Ureter (tissue), 1 donor: ENCODE measurements at places on chromosomes 5 and 9. TPM values are rescaled to one million over a fixed set of nuclear protein-coding genes. Genes with fewer than 3 reads are reported as not detected.

- DNase-seq, result no peak
Measured at GRCh38 chr5:78056901-78057514, 237.5 kb downstream of the AP3B1 start.

DNA sequence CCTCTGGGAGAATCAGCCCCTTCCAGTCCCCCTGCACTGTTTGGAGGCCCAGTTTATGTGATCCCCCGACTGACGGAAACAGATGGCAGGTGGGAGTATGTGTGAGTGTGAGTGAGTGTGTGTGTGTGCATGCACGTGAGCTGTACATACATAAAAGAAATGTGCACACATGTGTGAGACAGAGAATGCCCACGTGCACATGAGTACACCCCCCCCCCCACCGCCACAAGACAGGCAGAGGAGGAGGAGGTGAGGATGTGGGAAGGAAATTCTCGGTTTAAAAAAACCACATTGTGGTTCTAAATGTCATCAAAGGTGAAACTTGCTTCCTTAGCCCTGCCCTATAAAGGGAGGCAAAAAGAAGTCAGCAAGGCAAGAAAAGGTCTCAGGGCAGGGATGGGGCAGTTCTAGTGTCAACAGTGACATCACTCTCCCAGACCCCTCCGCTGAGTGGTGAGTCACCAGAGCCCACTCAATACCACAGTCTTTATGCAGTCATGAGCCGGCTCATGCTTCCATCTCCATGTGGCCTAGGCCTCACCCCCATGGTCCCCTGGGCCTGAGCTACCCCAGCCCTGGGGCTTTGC, 79.2 kb upstream of the HSPA9 start:
- no peak for DNase-seq

GRCh38 chr9:114678795-114679194, 3.2 kb downstream of the TEX48 start:
- no peak for DNase-seq

DNA sequence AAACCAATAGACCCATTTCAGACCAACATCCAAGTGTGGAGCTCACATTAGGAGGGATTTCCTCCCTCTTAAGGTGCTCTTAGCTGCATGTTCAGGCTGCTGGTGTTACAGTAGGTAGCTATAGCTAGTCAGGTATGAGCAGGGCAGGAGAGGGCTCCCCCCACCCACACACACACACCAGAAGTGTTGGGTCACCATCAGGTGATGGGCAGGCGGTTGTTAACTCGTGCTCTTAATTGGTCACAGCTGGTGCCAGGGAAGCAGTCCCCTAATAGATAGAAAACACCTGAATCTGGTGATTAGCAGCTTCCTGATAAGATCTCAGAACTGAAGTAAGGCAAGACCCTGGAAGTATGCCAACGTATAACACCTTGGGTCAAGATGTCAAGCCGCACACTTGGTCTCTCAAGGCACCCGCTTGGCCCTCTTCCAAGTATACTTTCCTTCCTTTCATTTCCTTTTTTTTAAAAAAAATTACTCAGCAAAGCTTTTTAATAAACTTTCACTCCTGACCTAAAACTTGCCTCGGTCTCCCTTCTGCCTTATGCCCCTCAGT, 532.4 kb downstream of the DNAH5 start:
- DNase-seq, result no peak

DNA sequence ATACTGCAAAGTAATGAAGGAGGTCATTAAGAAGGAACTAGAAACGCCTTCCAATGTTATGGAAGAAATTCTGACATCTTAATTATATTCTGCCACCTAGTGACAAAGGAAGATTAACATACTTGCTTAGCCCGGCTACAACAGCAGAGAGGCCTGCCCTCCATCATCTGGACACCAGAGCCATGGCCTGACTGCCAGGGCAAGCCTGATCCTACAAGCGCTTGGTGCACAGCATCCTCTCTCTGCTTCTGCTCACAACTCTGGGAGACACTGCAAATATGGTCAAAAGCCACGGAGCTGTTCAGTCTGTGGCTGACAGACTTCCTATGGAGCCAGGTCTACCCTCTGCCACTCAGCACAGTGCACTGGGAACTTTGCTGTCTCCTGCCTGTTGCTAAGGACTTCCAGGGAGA, 87.3 kb upstream of the SLC44A1 start:
- DNase-seq, result peak; percentile 51

DNA sequence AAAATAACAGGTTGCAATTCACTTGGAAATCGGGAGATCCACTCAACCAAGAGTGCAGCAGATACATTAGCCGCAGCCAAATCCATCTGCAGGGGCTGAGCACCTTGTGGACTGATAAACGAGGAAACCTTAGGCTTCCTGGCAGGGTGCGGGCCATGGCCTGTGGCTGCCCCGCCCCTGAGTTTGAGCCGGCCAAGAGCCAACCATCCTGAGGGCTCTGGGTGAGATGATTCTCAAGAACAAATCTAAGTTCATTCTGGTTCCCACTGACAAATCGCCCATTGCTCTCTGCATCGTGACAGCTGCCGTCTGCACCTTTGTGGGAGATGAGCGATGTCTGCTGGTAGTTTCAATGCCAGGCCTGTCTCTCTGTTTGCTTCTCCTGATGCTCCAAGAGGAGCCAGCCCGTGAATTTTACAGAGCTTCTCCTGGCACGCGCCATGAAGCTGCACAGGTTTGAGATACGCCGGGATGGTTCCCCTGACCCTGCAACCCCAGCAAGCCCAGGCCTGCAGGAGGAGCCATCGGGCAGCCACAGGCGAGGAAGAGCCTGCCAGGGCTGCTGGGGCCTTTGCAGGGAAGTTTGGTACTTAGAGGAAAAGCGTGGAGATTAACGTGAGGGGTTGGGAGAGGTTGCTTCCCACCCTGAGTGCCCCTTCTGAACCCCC, 154.0 kb downstream of the OLFM1 start:
- no peak for DNase-seq

DNA sequence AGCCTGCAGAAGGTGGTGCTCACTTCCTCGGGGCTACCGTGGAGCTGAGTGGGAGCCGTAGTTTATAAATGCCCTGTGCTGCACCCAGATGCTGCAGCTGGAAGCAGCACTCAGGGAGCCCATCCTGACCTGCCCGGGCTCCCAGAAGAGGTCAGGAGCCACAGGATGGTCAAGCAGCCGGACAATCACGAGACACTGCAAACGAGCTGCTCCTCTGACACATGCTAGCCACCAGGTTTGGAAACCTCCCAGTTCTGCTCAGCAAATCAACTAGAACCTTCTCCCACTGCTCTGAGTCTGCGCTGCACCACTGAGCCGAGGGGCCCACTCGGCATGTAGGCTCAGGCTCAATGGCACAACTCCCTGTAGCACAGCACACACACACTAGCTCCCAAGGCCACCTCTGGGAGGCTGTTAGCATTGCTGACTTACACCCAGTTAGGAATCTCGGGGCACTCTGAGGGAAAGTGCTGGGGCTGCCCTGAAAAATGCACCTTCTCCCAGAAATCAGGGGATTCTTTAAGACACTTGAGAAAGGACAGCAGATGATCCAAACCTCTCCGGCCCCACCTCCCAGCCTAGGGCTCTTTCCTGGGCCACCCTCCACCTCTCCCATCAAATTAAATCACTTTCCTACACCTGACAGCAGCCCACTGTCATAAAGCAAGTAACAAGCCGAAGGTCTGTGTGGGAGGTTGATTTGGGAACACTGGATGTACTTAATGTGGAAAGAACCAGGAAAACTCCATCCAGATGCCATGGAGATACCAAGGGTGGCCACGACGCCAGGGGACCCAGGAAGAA, 59.1 kb downstream of the PSMB7 start:
- DNase-seq, result no peak

DNA sequence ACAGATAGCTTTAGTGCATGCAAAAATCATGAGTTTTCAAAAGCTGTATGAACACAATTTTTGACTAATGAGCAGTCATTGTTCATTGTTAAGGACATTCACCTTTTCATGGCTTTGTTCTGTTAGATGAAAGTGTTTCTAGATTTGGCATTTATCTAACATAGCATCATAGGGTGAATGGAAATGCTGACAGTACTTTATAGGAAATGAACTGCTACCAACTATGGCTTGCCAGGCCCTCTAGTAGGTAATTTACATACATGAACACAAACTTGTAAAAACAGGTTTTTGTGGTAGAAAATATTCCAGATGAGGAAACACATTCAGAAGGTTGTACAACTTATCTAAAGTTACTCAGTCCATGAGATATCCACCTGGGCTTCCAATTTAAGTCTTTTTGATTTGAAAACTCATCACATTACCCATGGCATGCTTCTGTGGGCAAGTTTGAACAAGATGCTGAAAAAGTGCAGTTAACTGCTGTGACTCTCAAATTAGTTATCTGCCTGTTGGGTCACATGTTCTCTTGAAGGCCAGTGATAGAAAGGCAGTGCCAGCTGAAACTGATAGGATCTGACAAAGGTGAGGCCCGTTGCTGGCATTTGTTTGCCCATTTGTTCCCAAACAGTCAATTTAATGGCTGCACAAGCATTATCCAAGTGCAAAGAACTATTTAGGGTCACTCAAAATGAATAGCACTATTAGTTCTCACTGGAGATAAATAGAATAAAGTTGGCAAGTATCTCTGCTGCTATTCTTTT, 399.1 kb downstream of the MAN2A1 start:
- DNase-seq, result no peak

DNA sequence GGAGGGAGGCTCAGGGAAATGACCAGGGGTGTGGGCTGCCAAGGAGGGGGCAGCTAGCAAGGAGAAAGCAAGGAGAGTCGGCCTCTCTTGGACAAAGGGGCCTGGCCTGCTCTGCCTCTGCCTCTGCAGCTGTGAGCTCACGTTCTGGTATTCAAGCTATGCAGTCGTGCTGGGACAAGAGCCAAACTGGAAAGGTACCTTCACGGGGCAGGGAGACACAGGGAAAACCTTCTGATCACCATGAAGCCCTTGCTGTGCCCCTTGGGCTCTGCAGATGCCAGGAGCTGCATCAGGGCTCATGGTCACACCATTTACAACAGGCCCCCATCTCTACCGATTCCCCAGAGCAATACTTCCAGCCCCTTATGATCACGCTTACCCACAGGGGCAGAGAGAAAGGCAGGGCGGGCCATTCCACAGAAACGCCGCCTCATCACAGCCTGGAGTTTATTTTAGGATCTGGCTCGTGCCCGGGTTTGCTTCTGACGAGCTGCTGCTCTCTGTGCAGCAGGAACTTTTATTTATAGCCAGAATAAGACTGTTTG, 63.2 kb downstream of the PRRT1B start:
- DNase-seq, result peak; percentile 77

DNA sequence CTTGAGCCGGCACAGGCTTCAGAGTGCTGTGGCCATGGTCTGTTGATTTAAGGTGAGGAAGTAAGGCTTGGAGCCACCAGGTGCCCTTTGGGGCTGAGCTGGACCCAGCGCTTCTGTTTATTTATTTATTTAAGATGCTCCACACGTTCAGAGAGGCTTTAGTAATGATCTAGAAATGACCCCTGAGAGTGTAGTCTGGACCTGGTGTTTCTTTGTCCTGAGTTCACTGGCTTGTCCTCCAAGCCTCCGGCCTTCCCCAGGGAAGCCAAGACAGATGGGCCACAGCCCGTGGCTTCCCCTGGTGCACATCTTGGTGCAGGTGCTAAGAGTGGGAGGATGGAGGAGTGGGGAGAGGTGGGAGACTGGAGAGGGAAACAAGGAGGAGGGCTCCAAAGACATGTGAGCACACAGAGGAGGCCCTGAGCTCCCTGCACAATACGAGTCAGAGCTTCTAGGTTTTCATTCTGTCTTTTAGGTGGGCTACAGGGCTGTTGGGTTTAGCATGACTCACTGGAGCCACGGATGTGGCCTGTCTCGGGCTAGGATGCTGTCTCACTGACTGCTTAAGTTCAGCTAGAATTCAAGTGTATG, 56.9 kb downstream of the AHRR start:
- DNase-seq, result peak; percentile 32

GRCh38 chr5:72651109-72651508, 143.9 kb upstream of the ZNF366 start:
- DNase-seq, result no peak

GRCh38 chr5:93621327-93621798, 38.3 kb downstream of the NR2F1 start:
- DNase-seq, result peak; percentile 78

- DNase-seq, result no peak
Measured at GRCh38 chr5:69292306-69292705, 40.3 kb downstream of the CCDC125 start.

- DNase-seq, result no peak
Measured at GRCh38 chr5:95284572-95285408, at the start of gene MCTP1. Gene MCTP1 (minus strand): TSS chr5:95285094.

GRCh38 chr9:96141666-96142065, 160.3 kb downstream of the HSD17B3 start:
- DNase-seq, result no peak

- no peak for DNase-seq
Measured at GRCh38 chr9:75289332-75289731, 201.0 kb downstream of the OSTF1 start.

DNA sequence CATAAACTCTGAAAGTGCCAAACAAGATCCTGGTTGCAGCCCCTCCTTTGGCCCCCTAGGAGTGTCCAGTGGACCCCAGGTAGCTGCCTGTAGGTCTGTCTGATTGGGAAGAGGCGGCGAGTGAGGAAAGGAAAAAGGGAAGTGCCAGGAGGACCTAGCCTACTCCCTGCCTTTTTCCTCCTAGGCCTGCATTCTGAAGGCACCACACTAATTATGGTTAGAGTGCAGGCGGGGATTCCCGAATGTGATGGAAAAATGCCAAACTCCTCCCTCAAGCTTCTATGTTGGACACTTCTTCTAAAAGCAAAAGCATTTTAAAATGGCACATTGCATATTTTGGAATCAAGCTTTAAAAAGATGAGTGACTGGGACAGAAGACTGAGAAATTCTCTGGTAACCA, 83.2 kb upstream of the SMIM15 start:
- no peak for DNase-seq

DNA sequence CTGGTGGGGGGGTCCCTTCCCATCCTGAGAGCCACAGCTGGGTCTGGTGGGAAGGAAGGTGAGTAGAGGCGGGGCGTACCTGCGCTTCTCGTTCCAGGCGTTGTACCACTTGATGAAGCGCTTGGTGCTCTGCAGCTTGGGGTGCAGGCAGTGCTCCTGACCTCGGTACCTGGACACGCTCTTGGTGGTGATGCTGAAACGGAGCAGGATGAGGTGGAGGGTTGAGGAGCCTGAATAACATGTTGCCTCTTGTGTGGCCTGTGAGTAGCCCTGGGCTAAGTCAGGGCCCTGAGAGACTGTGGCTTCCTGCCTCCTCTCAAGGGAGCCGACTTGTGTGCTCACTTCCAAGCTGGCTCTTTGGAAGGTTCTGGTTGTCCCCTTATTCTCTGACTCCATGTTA, 4.3 kb downstream of the CXCL14 start:
- no peak for DNase-seq

- no peak for DNase-seq
Measured at GRCh38 chr5:36611520-36612274, 5.3 kb downstream of the SLC1A3 start.

Gene FBP2
- 0.29 TPM for total RNA-seq

Gene BARHL1
- total RNA-seq, result not detected

Gene CSF2
- not detected for total RNA-seq

Gene STPG3
- not detected for total RNA-seq

Gene IL31RA
- not detected for total RNA-seq

Gene MVB12B
- 37.5 TPM for total RNA-seq

Gene GPR150
- 0.18 TPM for total RNA-seq

Gene TMEM232
- total RNA-seq, result 5.7 TPM

Gene TENT4A
- 28.9 TPM for total RNA-seq
